ENCODE measurements at places on chromosomes 12 and 14. TPM values are rescaled to one million over a fixed set of nuclear protein-coding genes. Genes with fewer than 3 reads are reported as not detected.

The KLRD1 gene
- total RNA-seq, result not detected

The CPNE8 gene
- total RNA-seq, result 2.6 TPM

The INSM2 gene
- total RNA-seq, result 0.08 TPM

The CCDC184 gene
- not detected for total RNA-seq

The GRIP1 gene
- 0.25 TPM for total RNA-seq

The HOXC4 gene
- 4.0 TPM for total RNA-seq

The ARHGAP9 gene
- 1.5 TPM for total RNA-seq

The KRT83 gene
- total RNA-seq, result 0.94 TPM

The COX8C gene
- not detected for total RNA-seq

The DBX2 gene
- total RNA-seq, result not detected

The NCKAP5L gene
- total RNA-seq, result 19.3 TPM

The CCDC38 gene
- not detected for total RNA-seq

The RTL1 gene
- total RNA-seq, result not detected

The ABCB9 gene
- total RNA-seq, result 7.3 TPM

The TRIM9 gene
- total RNA-seq, result not detected

The TTC9 gene
- total RNA-seq, result 0.18 TPM

The TRHDE gene
- not detected for total RNA-seq

The GNB3 gene
- not detected for total RNA-seq

- no peak for DNase-seq
Measured at GRCh38 chr12:57145460-57146059, 1.9 kb downstream of the LRP1-AS start.

- DNase-seq, result no peak
Measured at GRCh38 chr14:44497148-44497547, 9.9 kb downstream of the FSCB start.

DNA sequence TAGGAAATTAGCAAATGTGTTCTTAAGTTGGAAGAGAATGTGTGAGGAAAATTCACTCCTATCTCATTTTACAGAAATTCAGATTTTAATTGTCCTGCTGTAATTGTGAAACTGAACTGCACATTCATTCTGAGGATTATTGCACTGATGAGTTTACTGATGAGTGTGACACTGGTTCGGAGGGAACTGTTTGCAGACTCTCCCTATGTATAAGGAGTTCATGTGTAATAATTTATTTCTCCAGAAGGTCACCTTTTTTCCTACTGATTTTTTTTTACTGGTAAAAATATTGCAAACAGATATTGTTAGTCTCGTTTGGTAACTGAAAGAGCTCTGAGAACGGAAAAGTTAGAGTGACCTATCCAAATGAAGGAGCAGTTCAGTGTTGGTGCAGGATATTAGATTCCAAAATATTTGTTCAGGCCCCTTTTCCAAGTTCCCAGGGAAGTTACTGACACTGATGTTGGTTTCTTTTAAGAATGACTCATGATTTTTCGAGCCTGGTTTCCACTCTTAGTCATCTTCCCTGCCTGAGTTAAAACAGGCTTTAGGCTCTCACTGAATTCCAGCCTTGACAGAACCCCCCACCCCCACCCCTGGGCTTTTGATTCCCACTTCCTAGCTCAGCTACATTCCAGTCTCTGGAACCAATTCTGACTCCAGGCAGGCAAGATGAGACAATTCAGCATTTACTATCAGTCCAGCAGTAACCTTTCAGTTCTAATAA is 18.4 kb downstream of the ANO6 start:
- peak; percentile 55 for DNase-seq

GRCh38 chr12:94222351-94223084 is 74.1 kb downstream of the PLXNC1 start:
- DNase-seq, result no peak

DNA sequence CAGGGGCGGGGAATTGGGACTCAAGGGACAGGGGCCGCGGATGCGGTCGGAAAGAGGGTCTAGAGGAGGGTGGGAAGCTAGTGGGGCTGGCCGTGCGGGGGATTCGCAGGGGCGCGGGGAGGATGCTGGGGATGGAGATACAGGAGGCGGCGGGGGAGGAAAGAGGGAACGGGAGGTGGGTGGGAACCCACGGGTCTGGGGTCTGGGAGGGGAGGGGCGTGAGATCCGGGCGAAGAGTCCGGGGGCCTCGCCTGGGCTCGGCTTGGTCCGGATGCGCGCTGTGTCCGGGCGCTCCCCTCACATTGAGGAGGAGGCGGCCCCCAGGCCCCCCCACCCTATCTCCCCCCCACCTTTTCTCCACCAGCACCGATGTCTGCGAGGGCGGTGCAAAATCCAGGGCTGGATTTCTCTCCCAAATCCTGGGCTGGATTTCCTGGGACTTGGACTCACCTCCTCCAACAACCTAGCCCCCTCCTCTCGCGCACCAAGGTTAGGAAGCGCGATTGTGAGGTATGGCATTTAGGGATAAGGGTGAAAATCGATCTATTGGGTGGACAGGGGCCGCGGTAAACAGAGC is at the start of gene AGAP2:
Gene AGAP2, minus strand, starts transcription at position 82 of the 577 bp plus-strand sequence. CDS start 496 bp downstream, outside the sequence.
- DNase-seq, result no peak

DNA sequence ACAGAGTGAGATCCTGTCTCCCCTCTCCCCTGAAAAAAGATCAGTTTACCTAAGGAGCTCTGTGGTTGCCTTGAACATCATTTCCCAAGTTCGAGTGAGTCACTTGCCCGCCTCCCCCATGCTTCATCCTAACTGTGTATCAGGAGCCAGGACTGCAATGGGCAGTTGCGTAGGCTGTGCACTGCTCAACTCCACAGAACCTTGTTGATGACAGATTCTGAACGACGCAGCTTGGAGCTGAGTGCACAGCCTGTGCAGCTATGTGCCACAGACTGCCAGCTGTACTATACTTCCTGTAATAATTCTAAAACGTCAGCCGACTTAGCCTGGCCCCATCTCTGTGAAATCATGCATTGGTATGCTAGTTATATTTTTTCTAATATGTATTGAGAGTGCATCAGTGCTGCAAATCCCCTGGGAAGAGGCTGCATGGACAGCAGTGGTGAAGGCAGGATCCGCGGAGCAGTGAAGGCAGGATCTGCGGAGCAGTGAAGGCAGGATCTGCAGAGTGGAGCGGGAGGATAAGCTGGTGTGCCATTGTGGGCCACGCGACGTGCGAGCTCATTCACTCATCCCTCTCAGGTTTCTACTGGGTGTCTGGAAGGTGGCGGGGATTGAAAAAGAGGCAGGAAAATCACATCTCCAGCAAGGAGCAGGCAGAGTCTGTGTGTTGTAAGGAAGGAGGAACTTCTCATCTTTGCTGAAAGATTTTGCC is 80.8 kb downstream of the GALNT9 start:
- DNase-seq, result no peak

GRCh38 chr14:66717561-66718140 is 209.7 kb downstream of the GPHN start:
- no peak for DNase-seq

GRCh38 chr12:111596985-111597830 is 1.9 kb downstream of the ATXN2 start:
- peak; percentile 66 for DNase-seq

GRCh38 chr12:127716166-127716565 is 550.8 kb upstream of the TMEM132C start:
- no peak for DNase-seq

DNA sequence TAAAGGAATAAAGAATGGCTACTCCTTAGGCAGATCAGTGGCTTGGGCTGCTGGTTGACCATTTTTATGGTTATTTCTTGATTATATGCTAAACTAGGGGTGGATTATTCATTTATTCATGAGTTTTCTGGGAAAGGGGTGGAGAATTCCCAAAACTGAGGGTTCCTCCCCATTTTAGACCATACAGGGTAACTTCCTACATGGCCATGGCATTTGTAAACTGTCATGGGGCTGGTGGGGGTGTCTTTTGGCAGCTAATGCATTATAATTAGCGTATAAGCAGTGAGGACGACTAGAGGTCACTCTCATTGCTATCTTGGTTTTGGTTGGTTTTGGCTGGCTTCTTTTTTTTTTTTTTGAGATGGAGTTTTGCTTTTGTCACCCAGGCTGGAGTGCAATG is 25.6 kb upstream of the JPH4 start:
- no peak for DNase-seq

DNA sequence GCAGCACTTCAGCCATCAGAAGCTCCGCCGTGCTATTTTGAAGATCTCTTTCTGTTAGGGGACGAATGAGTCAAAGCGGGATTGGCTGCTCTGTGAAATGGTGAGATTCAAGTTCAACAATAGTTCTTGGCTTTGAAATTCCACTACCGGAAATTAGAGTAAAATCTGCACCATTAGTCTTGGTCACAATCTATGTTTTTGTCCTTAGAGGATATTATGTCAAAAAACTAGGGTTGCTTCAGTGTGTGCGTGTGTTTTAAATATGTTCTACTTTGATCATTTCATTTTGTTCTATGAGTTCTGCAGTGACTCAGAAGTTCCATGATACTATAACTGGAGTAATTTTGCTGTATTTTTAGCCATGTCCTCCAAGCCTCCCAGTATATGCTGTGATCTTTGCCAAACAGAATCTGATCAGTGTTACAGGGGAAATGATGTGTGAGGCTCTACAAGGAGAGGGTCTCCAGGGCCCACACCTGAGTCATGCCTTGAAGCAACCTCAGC is 22.6 kb downstream of the GPHB5 start:
- no peak for DNase-seq

DNA sequence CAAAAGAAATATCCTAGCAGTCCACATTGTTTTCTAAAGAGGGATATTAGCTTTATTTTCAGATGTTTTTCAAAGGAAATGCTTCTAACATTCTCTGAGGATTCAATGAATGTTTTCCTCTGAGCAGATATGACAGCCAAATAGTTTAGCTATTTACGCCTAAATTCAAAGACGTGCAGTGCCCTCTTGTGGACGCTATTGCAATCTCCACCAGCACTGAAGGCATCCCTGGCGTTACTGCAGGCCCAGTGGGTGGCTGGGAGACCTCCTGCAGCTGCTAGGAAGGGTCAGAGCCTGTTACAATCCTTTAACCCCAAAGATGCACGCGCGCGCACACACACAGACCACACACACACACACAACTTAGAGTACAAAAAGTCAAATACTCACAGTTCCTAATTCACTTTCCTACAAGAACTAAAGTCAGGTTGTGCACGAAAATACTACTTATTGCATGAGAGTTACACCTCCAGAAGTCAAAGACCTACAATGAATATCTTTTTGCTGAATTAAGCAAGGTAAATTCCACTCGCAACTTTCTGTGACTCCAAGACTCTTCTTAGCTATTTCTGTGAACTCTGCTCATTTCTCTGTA is 589.3 kb upstream of the TMEM132C start:
- peak; percentile 80 for DNase-seq

DNA sequence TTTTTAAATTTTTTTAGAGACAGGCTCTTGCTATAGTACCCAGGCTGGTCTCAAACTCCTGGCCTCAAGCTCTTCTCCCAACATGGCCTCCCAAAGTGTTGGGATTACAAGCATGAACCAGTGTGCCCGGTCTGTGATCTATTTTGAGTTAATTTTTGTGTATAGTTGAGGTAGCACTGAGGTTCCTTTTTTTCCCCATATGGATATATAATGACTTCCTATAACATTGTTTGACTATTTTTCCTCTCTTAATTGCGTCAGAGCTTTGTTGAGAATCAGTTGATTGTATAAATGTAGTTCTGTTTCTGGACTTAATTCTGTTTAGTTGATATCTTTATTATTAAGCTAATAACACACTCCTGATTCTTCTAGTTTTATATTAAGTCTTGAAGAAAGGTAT is 8.6 kb upstream of the M6PR start:
- no peak for DNase-seq

- no peak for DNase-seq
Measured at GRCh38 chr14:89933002-89933401, 21.5 kb downstream of the EFCAB11 start.

DNA sequence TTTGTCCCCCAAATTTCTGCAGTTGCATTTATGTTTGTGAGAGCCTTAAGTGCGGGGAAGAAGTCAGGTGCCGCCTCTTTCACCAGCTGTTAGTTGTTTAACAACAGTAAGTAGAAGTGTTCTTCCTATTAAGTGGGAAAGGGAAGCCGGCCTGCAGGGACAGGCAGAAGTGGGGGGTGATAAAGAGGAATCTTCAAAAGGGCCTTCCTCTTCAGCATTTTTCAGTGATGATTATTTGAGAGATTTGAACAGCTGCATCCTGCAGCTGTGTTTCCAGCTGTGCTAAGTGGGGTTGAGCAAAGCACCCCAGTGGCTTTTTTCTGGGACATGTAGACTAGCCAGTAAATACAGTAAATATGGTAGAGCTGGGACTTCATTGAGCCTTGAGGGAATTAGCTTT is 32.1 kb upstream of the SLC38A1 start:
- no peak for DNase-seq

- no peak for DNase-seq
Measured at GRCh38 chr12:96225044-96225855, 31.1 kb downstream of the ELK3 start.

DNA sequence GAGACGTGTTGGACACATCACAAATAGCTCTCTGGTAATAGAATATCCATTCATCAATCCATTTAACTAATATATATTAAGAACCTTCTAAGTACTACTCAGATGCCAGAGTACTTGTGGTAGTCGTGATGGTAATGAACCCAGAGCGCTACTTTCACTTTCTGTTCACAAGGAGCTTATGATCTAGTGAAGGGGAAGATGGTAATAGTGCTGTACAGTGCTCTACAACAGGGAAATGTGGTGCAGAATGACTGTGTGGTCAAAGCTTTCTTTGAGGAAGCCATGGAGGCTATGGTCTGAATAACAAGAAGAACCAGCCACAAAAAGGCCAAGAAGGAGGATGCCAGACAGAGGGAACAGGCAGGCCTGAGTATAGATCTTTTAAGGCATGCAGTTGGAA is 212.0 kb downstream of the PTPRO start:
- DNase-seq, result no peak

DNA sequence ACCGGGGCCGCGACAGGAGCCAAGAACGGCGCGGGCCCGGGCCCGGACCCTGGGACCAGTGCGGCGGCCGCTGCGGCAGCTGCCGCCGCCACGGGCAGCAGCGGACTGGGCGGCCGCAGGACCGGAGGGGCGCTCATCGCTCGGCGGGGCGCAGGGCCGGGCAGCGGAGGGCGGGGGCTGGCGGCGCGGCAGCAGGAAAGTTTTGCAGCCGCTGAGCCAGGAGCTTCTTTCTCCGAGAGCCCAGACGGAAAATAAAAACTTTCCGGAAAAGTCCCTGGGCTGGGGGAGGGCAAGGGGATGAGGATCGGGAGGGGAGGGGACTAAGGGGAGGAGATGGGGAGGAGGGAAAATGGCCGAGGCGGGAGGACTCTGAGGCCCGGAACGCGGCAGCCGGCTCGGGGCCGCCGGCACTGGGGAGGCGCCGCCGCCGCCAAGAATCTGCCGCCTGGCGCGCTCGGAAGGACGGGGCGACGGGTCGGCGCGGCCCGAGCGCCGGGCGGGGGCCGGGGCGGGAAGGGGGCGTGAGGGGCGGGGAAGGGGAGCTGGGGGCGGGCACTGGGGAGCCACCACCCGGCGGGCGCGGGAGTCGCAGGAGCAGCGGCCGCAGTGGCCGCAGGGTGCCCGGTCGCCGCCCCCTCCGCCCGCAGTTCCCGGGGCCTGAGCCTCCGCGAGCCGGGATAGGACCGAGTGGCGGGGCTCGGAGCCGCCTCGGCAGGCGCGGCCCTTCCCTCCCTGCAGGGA is at the start of gene PRKD1:
Gene PRKD1, minus strand, starts transcription at position 472 of the 741 bp plus-strand sequence.
- DNase-seq, result no peak

DNA sequence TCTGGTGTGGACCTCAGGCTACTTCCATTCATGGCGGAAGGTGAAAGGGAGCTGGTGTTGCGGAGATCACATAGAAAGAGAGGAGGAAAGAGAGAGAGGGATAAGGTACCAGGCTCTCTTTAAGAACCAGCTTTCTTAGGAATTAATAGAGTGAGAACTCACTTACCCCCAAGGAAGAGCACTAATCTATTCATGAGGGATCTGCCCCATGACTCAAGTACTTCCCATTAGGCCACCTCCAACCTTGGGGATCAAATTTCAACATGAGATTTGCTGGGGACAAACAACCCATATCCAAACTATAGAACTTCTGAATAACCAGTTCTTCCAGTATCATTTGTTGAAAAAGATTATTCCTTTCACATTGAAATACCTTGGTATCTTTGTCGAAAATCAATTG is 34.0 kb upstream of the C2CD5 start:
- no peak for DNase-seq
